NCI-H1930 (cell line): ENCODE measurements at places on chromosomes 5 and 9.

DNA sequence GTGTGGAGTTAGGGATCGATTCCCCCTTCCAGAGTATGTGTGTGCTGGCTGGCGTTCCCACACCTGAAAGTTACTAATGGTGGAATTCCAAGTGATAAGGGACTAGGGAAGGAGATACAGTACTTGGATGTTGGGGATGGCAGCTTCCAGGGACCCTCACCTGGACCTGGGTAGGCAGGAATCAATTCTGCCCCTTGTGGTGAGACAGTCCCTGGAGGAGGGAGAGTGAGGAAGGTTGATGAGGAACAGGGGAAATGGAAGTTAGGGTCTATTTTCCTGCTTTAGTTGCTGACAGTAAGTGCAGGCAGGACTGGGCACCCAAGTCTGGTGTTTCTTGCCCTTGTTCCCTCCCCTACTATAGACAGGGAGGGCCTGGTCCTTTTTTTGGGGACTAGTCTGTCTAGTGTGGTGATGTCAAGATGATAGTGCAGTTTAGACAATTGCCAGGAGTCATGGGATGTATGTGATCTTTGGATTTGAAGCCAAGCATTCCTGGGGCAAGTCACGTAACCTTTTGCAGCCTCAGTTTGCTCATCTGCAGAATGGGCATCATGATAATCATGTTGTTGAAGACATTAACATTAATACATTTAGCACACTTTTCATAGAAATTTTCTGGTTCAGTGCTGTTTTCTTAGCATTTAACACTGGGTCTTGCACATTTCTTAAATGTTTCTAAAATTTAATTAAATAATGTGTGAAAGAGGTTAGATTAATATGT lies 51.7 kb downstream of the DAB2IP start:
- no peak for DNase-seq

- no peak for DNase-seq
Measured at GRCh38 chr9:107635803-107636174, 146.2 kb upstream of the KLF4 start.

DNA sequence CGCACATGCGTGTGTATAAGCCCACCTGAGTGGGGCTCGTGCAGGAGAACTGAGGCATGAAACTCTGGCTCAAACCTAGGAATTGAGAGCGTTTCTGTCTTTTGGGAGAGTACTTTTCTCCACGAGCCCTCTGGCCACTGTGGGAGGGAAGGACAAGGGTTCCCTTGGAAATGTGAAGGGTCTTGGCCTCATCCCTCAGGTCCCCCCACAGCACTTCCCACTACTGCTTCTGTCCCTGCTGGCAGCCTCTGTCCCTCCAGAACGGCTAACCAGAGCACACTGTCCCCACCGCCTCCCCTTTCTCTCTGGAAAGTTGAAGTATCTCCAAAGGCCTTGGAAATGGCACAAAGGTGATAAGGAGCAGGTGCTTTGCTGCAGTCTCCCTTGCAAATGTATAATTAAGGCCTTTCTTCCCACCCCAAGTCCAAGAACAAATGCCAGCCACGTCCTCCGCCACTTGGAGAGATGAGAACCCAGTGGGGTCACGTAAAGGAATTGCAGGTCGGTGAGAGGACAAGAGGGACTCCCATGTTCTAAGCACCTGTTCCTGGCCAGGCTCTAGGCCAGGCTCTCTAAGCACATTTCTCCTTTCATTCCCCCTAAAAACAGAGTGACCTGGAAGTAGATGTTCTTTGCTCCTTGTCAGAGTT lies 107.9 kb upstream of the LMX1B start:
- no peak for DNase-seq

GRCh38 chr9:125655691-125656410 lies 51.2 kb downstream of the MAPKAP1 start:
- no peak for DNase-seq

GRCh38 chr9:33309903-33310302 lies 19.6 kb downstream of the NFX1 start:
- no peak for DNase-seq

GRCh38 chr5:1788200-1788599 lies 11.4 kb downstream of the MRPL36 start:
- DNase-seq: no peak

DNA sequence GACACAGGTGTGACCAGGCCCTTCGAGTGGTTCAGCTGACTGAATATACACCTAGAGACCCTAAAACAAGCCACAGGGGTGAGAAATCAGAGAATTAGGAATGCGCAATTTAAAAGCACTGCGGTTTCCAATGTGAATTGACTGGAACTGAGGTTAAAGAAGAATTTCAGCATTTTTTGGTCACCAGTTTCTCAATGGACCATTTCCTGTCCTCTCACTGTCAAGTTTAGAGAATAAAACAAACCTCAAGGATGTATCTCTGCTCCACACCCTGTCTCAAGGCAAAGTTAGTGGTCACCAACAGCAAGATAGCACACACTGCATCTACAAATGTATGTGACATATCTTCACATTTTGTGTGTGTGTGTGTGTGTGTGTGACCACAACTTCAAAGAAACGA lies 143.8 kb upstream of the MAP3K1 start:
- DNase-seq: no peak

- DNase-seq: no peak
Measured at GRCh38 chr9:106799152-106799551, 63.8 kb upstream of the ZNF462 start.

DNA sequence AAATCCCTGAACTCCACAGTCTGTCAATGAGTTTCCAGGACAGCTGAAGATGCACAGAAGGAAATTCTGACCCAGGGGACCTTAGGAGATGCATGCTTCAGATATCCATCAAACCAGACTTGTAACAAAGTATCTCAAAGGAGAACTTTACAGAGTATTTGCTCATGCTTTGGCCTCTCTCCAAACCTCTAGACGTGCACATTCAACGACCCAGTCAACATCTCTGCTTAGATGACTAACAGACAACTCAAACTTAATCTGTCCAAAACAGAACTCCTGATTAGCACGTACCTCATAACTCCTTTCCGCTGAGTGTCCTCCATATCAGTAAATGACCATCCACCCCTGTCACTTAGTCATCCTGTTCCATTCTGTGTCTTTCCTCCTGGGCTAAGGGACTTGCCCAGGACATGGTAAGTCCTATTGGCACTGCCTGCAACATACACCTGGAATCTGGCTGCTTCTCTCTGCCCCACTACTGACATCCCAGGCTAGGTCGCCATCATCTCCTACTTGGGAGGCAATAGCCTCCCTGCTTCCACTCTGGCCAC lies 107.4 kb downstream of the LMNB1 start:
- no peak for DNase-seq

DNA sequence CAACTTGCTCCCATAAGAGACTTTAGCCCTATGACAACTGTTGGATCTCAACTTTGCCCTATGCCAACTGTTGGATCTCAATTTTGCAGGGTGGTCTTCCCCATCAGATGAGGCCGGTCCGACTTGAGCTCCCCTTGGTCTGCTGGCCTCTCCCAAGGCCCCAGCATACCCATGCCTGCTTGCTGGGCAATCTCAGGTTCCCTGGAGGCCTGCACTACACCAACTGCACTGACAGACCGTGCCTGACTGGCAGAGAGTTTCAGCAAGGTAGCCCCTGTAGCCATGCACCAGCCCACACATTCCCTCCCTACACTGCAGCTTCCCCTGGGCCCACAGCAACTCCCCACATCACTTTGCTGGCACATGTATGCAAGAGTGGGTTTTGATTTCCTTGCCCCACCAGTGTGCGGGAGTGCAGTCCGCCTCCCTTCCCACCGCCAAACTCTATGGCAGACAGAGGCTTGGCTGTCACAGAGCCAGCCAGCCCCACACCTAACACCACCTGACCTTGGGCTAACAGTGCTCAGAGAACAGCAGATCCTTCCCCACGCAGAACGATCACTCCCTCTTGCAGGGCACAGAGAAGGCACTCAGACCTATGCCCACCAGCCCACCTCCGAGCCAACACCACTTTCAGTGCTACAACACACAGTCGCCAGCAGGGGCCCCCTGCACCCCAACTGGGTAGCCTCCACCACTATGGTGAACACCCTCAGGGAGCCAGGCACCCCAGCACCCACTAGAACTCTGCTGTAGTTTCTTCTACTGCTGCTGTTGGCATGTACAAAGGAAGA lies 279.9 kb upstream of the COX7C start:
- DNase-seq: no peak
